Caco-2 (cell line): ENCODE measurements at places on chromosomes 7 and 10. TPM values are rescaled to one million over a fixed set of nuclear protein-coding genes. Genes with fewer than 3 reads are reported as not detected.
A peak's percentile ranks its signal among the peaks of the same experiment; 100 is the strongest.

DNA sequence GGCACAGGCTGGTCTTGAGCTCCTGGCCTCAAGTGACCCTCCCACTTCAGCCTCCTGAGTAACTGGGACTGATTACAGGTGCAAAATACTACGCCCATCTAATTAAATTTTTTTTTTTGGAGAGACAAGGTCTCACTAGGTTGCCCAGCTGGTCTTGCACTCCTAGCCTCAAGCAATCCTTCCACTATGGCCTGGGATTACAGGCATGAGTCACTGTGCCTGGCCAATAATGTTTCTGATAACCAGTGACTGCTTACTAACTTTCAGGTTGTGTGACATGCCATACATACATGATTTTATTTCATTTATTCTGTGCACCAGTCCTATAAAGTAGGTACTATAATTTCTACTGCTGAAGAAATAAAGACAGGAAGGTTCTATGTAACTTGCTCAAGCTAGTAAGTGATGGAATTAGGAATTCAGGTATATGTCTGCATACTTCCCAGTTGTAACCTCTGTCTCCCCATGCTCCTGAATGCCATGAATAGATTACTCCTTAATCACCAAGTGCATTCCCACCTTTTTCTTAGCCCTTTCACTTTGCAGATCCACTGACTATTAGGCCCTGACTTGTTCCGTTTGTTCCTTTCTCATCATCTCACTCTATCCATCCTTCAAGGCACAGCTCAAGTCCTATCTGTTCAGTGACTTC, 28.1 kb downstream of the MCU start:
- H3K36me3 ChIP-seq = no peaks in the 10 kb centered on the region; the same call in 1 of the 2 replicates
- no peaks in the 10 kb centered on the region for H3K27me3 ChIP-seq
- no peak overlapping the region for H3K4me3 ChIP-seq
- peak overlapping the region; percentile 1 for H3K27ac ChIP-seq
- peaks cover 10% of the 10 kb centered on the region for H3K4me1 ChIP-seq

DNA sequence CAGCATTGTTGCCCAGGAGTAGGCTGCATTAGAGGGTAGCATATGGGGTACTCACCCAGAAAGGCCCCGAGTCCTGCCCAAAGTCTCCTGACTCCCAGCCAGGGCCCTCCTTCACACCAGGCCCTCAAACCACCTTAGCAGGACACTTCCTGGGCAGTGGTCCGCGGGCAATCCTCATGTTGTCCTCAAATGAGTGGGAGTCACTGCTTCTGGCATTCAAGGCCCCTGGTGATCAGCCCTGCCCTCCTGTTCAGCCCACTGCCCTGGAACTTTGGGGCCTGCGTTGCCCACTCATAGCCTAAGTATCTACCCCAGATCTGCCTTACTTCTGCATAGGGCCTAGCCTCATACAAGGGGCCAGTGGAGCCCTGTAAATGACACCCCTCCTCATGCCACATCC, 70.9 kb upstream of the PRLHR start:
- no peak overlapping the region for H3K4me3 ChIP-seq
- DNase-seq = no peak
- no peaks in the 10 kb centered on the region for H3K4me1 ChIP-seq
- no peaks in the 10 kb centered on the region for H3K27me3 ChIP-seq

- no peak overlapping the region for H3K27ac ChIP-seq
- no peak overlapping the region for H3K4me3 ChIP-seq
- H3K36me3 ChIP-seq = no peaks in the 10 kb centered on the region
- no peak for DNase-seq
Measured at GRCh38 chr7:135300913-135301765, 67.5 kb downstream of the STRA8 start.

CCDC201 gene
- total RNA-seq = not detected in 2 replicates

- no peaks in the 10 kb centered on the region for H3K36me3 ChIP-seq
- peak; percentile 2 for DNase-seq
- no peaks in the 10 kb centered on the region for H3K4me1 ChIP-seq
- no peak overlapping the region for H3K4me3 ChIP-seq
Measured at GRCh38 chr7:40447345-40447744, 312.5 kb downstream of the SUGCT start.

SFTPA1 gene
- total RNA-seq = not detected in 2 replicates

DNA sequence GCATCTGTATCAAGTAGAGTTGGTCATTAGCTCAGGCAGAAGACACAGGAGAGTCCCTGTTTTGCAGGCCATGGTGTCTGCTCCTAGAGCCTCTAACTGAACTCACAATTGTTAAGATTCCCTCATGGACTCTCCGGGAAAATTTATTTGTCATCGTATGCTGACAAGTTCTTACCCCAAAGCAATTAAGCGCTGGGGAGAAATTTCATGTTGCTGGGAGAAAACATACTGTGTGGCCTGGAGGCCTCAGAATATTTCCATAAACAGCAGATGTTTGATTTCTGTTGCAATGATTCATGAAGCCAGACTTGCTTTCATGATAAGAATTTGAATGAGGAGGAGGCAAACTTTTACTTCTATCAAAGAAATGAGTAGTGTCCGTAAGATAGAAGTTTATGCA, 583.2 kb downstream of the GATA3 start:
- no peaks in the 10 kb centered on the region for H3K4me1 ChIP-seq
- no peak overlapping the region for H3K4me3 ChIP-seq

GPR141 gene
- not detected in 2 replicates for total RNA-seq

GRCh38 chr7:132226957-132227290, 349.3 kb downstream of the PLXNA4 start:
- no peak overlapping the region for H3K27ac ChIP-seq
- DNase-seq = no peak
- no peaks in the 10 kb centered on the region for H3K36me3 ChIP-seq
- no peaks in the 10 kb centered on the region for H3K27me3 ChIP-seq
- H3K4me1 ChIP-seq = peaks cover 2% of the 10 kb centered on the region; the same call in 1 of the 2 replicates
- H3K4me3 ChIP-seq = no peak overlapping the region

GRCh38 chr10:100085596-100085995, 3.9 kb upstream of the CPN1 start:
- H3K4me1 ChIP-seq = peaks cover 27% of the 10 kb centered on the region
- no peaks in the 10 kb centered on the region for H3K36me3 ChIP-seq
- H3K27ac ChIP-seq = no peak overlapping the region
- no peaks in the 10 kb centered on the region for H3K27me3 ChIP-seq
- no peak overlapping the region for H3K4me3 ChIP-seq

GRCh38 chr10:87923233-87923632, 59.8 kb downstream of the PTEN start:
- no peak overlapping the region for H3K4me3 ChIP-seq
- peaks cover 25% of the 10 kb centered on the region for H3K4me1 ChIP-seq
- no peak overlapping the region for H3K27ac ChIP-seq
- DNase-seq = no peak
- no peaks in the 10 kb centered on the region for H3K27me3 ChIP-seq
